ENCODE measurements at places on chromosomes 4 and X. TPM values are rescaled to one million over a fixed set of nuclear protein-coding genes. Genes with fewer than 3 reads are reported as not detected.

The PCDH19 gene
- not detected for total RNA-seq

The ERAS gene
- not detected for total RNA-seq

The IBSP gene
- 0.21 TPM for total RNA-seq

The FREM3 gene
- not detected for total RNA-seq

The PABPC1L2B gene
- total RNA-seq: not detected

The CACNA1F gene
- total RNA-seq: 0.31 TPM

The MEPE gene
- total RNA-seq: 0.21 TPM

The ARR3 gene
- total RNA-seq: not detected

The SSX2B gene
- not detected for total RNA-seq

The VBP1 gene
- 12.6 TPM for total RNA-seq

The FHIP1A gene
- total RNA-seq: 2.8 TPM

The CRMP1 gene
- total RNA-seq: not detected

The TCEAL8 gene
- 29.5 TPM for total RNA-seq

The BANK1 gene
- 31.7 TPM for total RNA-seq

The XK gene
- total RNA-seq: 3.6 TPM

The INTS6L gene
- total RNA-seq: 20.8 TPM

The FRMD7 gene
- 0.10 TPM for total RNA-seq

The GAGE1 gene
- 0.10 TPM for total RNA-seq

The TCEAL7 gene
- 0.21 TPM for total RNA-seq

The TLR1 gene
- 71.5 TPM for total RNA-seq

The ABLIM2 gene
- 0.63 TPM for total RNA-seq

The PAGE1 gene
- not detected for total RNA-seq

The CT45A1 gene
- not detected for total RNA-seq

The KLF8 gene
- total RNA-seq: 3.0 TPM

The G3BP2 gene
- 228 TPM for total RNA-seq

The RAB39B gene
- total RNA-seq: 3.7 TPM

The CXorf51A gene
- total RNA-seq: not detected

The CXCL6 gene
- total RNA-seq: not detected

The XAGE1A gene
- total RNA-seq: not detected
